Myocyte (in vitro differentiated cells): ENCODE measurements at places on chromosomes 13 and 19.

GRCh38 chr19:31709476-31709875, 360.2 kb upstream of the TSHZ3 start:
- no peak for DNase-seq

- DNase-seq, result no peak
These were observed 16.9 kb upstream of the GTF2F2 start for GRCh38 chr13:45103449-45103848.

GRCh38 chr13:75512253-75512652, 25.4 kb downstream of the COMMD6 start:
- DNase-seq, result peak; percentile 47

DNA sequence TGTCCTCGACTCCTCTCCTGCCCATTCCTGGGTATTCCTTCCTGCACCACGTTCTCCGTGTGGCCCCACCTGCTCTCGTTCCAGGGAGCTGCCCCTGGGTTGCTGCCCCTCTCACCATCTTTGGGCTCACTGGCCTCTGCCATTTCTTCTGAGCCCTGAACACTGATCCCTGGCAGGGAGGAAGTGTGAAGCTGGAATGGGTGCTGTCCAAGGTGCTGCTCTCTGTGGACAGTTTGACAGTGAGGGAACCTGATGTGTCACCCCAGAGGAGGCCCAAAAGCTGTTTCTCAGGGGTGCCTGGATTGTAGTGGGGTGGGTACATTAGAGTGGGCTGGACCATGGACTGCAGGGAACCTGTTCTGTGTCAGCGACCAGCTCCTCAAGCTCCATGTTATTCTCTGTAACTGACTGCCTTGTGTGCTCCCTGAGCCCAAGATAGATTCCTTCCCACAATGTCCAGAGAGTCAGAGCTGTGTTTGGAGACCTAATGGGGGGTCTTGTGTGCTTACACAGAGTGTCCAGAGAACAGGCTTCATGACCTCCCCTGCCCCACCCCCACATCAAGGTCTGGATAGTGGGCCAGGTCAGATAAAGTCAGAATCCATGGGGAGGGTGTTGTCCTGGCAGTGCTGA, 7.2 kb upstream of the CEACAM8 start:
- DNase-seq, result peak; percentile 58
